ENCODE measurements at places on chromosomes 6 and 20.
A peak's percentile ranks its signal among the peaks of the same experiment; 100 is the strongest.

GRCh38 chr6:19210849-19211590 lies 626.1 kb upstream of the ID4 start:
- H3K27ac ChIP-seq = no peak overlapping the region
- DNase-seq = peak; percentile 24
- H3K4me3 ChIP-seq = no peak overlapping the region
- no peaks in the 10 kb centered on the region for H3K27me3 ChIP-seq
- H3K36me3 ChIP-seq = no peaks in the 10 kb centered on the region
- H3K4me1 ChIP-seq = no peaks in the 10 kb centered on the region

- DNase-seq = no peak
- no peak overlapping the region for H3K4me3 ChIP-seq
- H3K27me3 ChIP-seq = peaks cover 40% of the 10 kb centered on the region
- no peaks in the 10 kb centered on the region for H3K4me1 ChIP-seq
- no peak overlapping the region for H3K27ac ChIP-seq
Measured at GRCh38 chr6:28720357-28721231, 194.9 kb downstream of the GPX5 start.

- H3K36me3 ChIP-seq = no peaks in the 10 kb centered on the region
- no peaks in the 10 kb centered on the region for H3K27me3 ChIP-seq
- no peaks in the 10 kb centered on the region for H3K4me1 ChIP-seq
- no peak overlapping the region for H3K4me3 ChIP-seq
- H3K27ac ChIP-seq = no peak overlapping the region
Measured at GRCh38 chr20:53513489-53514298, 79.9 kb downstream of the ZNF217 start.

GRCh38 chr20:21527908-21528307 lies 14.0 kb upstream of the NKX2-2 start:
- H3K4me3 ChIP-seq = no peak overlapping the region
- H3K4me1 ChIP-seq = no peaks in the 10 kb centered on the region
- DNase-seq = no peak
- H3K27me3 ChIP-seq = peaks cover 53% of the 10 kb centered on the region
- H3K27ac ChIP-seq = no peak overlapping the region

DNA sequence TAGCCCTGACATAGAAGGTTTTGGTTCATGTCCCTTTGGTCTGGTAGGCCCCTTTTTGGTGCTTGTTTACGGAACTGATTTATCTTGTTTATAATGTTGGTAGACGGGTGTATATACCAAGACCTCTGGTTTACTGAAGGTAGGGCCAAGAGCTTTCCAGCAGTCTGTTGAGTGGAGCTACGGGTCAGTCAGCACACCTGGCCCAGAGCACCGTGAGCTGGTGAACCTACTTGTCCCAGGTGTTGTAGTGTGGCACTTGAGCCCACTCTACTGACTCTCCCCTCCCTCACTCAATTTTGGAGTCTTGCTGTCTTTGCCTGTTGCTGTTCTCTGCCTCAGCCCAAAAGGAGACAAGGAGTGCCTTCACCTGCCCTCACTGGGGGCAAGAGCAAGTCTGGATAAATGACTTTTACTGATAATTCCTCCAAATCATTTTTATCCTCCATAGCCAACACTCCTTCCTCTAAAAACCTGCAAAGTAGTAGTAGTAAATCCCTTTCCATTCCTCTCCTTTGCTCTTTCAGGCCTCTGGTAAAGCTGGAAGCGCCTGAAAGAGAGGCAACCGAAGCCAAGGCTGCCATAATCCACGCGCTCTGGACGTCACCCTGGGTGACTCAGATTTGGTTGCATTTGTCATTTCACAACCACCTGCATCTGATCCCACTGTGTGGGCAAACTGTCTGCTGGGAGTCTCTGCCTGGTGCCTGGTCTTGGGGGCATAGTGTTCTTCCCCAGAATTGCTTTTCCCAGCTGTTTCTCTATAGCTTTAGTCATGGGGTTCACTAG lies 22.2 kb downstream of the RREB1 start:
- peaks cover 88% of the 10 kb centered on the region for H3K4me1 ChIP-seq
- no peak for DNase-seq
- no peaks in the 10 kb centered on the region for H3K27me3 ChIP-seq
- H3K27ac ChIP-seq = peak overlapping the region; percentile 74
- peaks cover 58% of the 10 kb centered on the region for H3K36me3 ChIP-seq

GRCh38 chr6:142030115-142030619 lies 102.6 kb upstream of the GJE1 start:
- H3K4me3 ChIP-seq = no peak overlapping the region
- H3K4me1 ChIP-seq = no peaks in the 10 kb centered on the region
- H3K36me3 ChIP-seq = no peaks in the 10 kb centered on the region
- H3K27me3 ChIP-seq = no peaks in the 10 kb centered on the region
- no peak overlapping the region for H3K27ac ChIP-seq

GRCh38 chr6:42108071-42108470 lies 34.3 kb downstream of the C6orf132 start:
- H3K36me3 ChIP-seq = no peaks in the 10 kb centered on the region
- peaks cover 54% of the 10 kb centered on the region for H3K27me3 ChIP-seq
- H3K4me1 ChIP-seq = peaks cover 7% of the 10 kb centered on the region
- no peak overlapping the region for H3K27ac ChIP-seq
- no peak overlapping the region for H3K4me3 ChIP-seq
- DNase-seq = no peak

DNA sequence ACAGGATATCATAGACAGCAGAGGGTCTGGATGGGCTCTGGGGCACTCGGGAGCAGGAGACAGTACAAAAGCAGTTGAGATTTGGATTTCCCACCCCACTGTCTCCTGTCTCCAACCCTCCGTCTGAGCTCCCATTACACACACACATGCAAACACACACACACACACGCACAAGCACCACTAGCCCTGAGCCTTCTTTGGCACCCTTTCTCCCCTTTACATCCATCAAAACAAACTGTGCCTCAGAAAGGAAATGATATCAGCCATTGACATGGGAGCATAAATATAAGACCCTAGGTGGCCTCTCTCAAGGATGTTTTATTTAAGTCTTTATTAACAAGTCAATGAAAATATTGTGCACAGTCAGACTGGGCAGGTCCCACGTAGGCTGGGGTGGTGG lies 17.5 kb downstream of the TTBK1 start:
- H3K4me1 ChIP-seq = no peaks in the 10 kb centered on the region
- no peaks in the 10 kb centered on the region for H3K36me3 ChIP-seq
- no peak for DNase-seq
- no peak overlapping the region for H3K27ac ChIP-seq
- H3K27me3 ChIP-seq = peaks cover 55% of the 10 kb centered on the region
- no peak overlapping the region for H3K4me3 ChIP-seq

- no peak for DNase-seq
Measured at GRCh38 chr6:105397987-105398386, 4.9 kb downstream of the PREP start.

- H3K4me1 ChIP-seq = no peaks in the 10 kb centered on the region
- H3K36me3 ChIP-seq = no peaks in the 10 kb centered on the region
- H3K4me3 ChIP-seq = no peak overlapping the region
- no peak overlapping the region for H3K27ac ChIP-seq
- DNase-seq = no peak
Measured at GRCh38 chr6:117329926-117330325, 64.6 kb downstream of the VGLL2 start.

DNA sequence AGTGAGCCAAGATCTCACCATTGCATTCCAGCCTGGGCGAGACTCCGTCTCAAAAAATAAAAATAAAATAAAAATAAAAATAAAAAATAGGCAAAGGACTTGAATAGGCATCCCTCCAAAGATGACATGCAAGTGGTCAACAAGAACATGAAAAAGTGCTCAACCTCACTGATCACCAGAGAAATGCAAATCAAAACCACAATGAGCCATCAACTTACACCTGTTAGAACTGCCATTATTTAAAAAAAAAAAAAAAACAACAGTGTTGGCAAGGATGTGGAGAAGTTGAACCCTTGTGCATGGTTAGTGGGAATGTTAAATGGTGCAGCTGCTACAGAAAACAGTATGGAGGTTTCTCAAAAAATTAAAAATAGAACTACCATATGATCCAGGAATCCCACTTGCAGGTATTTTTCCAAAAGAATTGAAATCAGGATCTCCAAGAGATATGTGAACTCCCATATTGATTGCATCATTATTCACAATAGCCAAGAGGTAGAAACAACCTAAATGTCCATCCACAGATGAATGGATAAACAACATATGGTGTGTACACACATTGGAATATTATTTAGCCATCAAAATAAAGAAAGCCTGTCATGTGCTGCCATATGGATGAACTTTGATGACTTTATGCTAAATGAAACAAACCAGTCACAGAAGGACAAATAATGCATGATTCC lies 2.8 kb downstream of the C20orf203 start:
- H3K4me1 ChIP-seq = peaks cover 24% of the 10 kb centered on the region
- DNase-seq = no peak
- peaks cover 11% of the 10 kb centered on the region for H3K27me3 ChIP-seq
- no peak overlapping the region for H3K27ac ChIP-seq

GRCh38 chr20:59624401-59624800 lies 20.1 kb downstream of the PHACTR3 start:
- no peak overlapping the region for H3K27ac ChIP-seq
- DNase-seq = no peak
- no peaks in the 10 kb centered on the region for H3K36me3 ChIP-seq
- no peaks in the 10 kb centered on the region for H3K4me1 ChIP-seq

DNA sequence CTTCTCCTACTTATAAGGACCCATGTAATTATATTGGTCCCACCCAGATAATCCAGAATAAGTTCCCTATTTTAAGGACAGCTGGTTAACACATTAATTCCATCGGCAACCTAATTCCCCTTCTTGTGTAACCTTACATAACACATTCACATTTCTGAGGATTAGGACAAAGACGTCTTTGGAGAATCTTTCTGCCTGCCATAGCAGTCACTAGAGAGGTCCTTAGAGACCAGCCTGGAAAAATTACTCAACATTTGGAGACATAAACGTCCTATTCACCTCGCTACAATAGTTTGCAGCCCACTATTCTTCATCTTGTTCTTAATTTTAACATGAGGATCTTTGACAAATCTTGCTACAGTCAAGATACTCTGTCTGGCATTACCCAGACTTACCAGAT lies 100.1 kb downstream of the MAFB start:
- no peaks in the 10 kb centered on the region for H3K27me3 ChIP-seq
- H3K36me3 ChIP-seq = no peaks in the 10 kb centered on the region
- DNase-seq = no peak
- no peak overlapping the region for H3K27ac ChIP-seq
- H3K4me1 ChIP-seq = no peaks in the 10 kb centered on the region
- H3K4me3 ChIP-seq = no peak overlapping the region

GRCh38 chr6:44342052-44342451 lies 398 bp upstream of the SPATS1 start:
- DNase-seq = no peak
- H3K4me1 ChIP-seq = no peaks in the 10 kb centered on the region
- H3K4me3 ChIP-seq = no peak overlapping the region
- peaks cover 55% of the 10 kb centered on the region for H3K27me3 ChIP-seq
- no peaks in the 10 kb centered on the region for H3K36me3 ChIP-seq

DNA sequence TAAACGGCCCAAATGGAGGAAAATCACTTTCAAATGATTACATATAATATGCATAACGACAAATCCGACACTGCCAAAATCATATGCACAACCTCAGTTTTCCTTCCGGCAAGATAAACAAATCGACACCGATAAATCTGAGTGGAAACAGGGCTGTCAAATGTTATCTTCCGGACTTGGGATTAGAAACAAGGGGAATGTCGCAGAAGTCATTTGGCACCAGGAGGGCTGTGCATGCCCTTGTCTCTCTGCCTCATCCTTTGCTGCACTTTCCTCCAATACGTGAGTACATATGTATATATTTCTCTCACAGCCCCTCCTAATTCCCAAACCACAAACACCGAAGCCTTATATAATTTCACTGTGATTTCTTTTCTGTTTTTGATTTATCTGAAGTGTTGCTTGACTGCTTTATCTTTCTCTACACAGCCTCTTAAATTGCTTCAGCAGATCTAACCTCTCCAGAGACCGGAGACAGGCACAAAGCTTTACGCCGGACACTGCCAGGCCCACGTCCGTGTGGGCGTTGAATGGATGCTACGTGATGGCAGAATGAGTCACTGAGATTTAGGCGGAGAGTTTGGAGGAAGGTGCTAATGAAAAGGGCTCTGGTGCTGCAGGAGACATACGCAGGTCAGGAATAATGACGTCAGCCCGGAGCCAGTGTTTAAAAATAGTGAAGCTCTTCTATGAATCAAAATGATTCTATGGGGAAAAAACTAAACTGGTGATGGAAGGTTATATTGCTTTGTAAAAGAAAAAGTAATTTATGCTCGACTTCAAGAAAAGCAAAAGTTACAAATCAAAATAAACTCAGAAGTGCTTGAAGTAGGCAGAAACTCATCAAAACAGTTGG lies 21.0 kb upstream of the PRELID3B start:
- H3K27me3 ChIP-seq = peaks cover 20% of the 10 kb centered on the region
- H3K4me3 ChIP-seq = no peak overlapping the region
- H3K36me3 ChIP-seq = no peaks in the 10 kb centered on the region
- no peaks in the 10 kb centered on the region for H3K4me1 ChIP-seq
- no peak for DNase-seq

DNA sequence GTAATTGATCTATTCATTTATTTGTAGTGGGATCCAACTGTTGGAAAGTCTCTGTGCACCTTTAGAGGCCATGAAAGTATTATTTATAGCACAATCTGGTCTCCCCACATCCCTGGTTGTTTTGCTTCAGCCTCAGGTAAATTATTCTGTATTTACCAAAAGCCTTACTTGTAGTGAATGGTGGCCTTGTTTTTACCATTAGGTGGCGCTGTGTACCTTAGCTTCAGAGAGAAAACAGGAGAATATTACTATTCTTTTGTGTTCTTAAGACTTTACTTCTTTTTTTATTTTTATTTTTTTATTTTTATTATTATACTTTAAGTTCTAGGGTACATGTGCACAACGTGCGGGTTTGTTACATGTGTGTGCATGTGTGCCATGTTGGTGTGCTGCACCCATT lies 23.7 kb downstream of the PEX7 start:
- H3K4me3 ChIP-seq = no peak overlapping the region
- peaks cover 23% of the 10 kb centered on the region for H3K36me3 ChIP-seq
- H3K27me3 ChIP-seq = no peaks in the 10 kb centered on the region
- H3K27ac ChIP-seq = no peak overlapping the region
- no peaks in the 10 kb centered on the region for H3K4me1 ChIP-seq

DNA sequence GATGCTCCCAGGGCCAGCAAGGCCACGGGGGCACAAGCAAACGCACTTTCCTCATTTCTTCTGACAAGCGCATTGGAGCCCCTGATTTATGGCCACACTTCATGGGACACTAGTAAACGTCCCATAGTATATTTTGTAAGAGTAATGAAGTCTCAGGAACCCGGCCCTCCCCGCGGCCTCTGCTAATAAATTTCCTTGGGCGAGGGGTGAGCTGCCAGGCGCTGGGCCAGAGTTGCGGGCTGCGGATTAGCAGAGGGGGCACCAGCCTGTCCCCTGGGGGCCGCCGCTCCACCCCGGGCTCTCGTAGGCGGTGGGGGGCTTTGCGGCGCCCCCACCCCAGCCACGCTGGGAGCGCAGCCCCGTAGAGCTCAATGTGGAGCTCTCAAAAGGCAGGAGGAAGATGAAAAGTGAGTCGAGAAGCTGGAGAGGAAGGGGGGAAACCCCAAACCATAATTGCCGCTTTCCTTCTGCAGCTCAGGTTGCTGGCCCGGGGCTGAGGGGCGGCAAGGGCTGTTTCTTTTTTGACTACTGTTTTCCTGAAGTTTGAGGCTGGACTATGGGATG lies 173.6 kb downstream of the CDC5L start:
- peaks cover 6% of the 10 kb centered on the region for H3K4me1 ChIP-seq
- DNase-seq = no peak
- H3K36me3 ChIP-seq = no peaks in the 10 kb centered on the region

All from activated naive CD4-positive, alpha-beta T cell treated with anti-CD3 and anti-CD28 coated beads, Interleukin-2, amount 10 ng/mL, durations not matched to agents 7 days and 5 days (primary cell).